ENCODE measurements at places on chromosomes 13 and 19. TPM values are rescaled to one million over a fixed set of nuclear protein-coding genes. Genes with fewer than 3 reads are reported as not detected.
A peak's percentile ranks its signal among the peaks of the same experiment; 100 is the strongest.

DNA sequence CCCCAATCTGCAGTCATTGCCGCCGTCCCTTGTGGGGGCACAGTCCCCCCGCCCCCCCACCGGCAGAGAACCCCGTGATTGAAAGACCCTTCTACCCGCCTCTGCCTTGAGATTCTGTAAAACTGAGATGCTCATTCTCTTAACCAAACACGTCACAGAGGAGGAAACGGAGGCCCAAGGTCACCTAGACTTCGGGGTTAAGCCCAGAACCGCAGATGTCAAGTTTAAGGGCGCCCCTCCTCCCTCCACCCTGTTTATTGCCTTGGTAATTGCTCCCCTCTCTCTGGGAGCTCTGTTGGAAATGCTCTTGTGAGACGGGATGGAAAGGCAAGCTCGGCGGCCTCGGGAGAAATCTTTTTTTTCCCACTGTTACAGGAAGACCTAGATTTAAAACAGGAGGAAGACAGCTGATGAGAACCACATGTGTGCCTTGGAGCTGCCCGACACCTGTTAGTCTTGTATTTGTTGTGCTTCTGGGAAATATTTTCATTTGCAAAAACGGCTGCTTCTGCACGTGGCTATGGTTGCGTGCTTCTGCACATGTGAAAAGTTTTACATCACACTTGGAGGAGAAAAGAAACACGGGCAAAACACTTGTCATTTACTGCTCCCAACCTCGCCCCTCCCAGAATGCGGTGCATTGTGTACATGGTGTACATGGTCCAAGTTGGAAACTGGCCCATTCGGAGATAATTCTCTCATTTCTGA is 1.1 kb upstream of the MED26 start:
- H3K27ac ChIP-seq: peak overlapping the region; percentile 96
- no peak for DNase-seq
- H3K36me3 ChIP-seq: peaks cover 8% of the 10 kb centered on the region
- peak overlapping the region; percentile 95 for H3K4me3 ChIP-seq

DNA sequence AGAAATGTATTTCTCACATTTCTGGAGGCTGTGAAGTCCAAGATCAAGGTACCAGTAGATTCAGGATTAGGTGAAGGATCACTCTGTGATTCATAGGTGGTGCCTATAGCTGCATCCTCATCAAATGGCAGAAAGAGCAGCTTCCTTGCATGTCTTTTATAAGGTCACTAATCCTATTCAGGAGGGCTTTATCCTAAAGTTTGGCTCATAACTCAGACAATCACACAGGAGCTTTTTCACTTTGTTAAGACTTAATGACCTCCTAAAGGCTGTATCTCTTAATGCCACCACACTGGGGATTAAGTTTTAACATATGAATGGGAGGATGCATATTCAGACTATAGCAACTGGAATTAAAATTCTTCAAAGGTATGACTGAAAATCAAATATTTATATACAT is 861.1 kb downstream of the DACH1 start:
- H3K36me3 ChIP-seq: no peaks in the 10 kb centered on the region
- H3K4me1 ChIP-seq: no peaks in the 10 kb centered on the region
- no peak overlapping the region for H3K27ac ChIP-seq
- no peak overlapping the region for H3K4me3 ChIP-seq
- H3K27me3 ChIP-seq: no peaks in the 10 kb centered on the region

DNA sequence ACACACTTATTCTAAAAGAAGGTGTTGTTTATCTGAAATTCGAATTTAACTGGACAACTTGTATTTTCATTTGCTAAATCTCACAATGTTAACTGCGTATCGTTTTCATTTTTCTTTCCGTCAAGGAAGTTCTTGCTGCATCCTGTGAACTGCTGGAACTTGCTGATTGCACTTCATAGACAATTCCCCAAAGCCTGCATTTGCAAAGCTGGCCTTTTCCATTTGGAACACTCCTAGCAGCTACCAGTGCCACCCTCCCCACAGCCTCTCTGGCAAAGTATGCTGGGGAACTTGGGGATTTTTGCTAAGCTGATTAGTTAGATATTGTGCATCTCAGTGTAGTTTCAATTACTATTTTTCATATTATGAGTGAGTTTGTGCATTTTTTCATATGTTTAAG is 20.4 kb upstream of the ARGLU1 start:
- H3K4me1 ChIP-seq: no peaks in the 10 kb centered on the region
- H3K27me3 ChIP-seq: no peaks in the 10 kb centered on the region
- no peak for DNase-seq
- H3K27ac ChIP-seq: no peak overlapping the region

GRCh38 chr13:35675651-35676050 is 199.2 kb upstream of the MAB21L1 start:
- H3K36me3 ChIP-seq: peaks cover 7% of the 10 kb centered on the region
- peak; percentile 50 for DNase-seq
- H3K4me3 ChIP-seq: no peak overlapping the region
- H3K27ac ChIP-seq: no peak overlapping the region

DNA sequence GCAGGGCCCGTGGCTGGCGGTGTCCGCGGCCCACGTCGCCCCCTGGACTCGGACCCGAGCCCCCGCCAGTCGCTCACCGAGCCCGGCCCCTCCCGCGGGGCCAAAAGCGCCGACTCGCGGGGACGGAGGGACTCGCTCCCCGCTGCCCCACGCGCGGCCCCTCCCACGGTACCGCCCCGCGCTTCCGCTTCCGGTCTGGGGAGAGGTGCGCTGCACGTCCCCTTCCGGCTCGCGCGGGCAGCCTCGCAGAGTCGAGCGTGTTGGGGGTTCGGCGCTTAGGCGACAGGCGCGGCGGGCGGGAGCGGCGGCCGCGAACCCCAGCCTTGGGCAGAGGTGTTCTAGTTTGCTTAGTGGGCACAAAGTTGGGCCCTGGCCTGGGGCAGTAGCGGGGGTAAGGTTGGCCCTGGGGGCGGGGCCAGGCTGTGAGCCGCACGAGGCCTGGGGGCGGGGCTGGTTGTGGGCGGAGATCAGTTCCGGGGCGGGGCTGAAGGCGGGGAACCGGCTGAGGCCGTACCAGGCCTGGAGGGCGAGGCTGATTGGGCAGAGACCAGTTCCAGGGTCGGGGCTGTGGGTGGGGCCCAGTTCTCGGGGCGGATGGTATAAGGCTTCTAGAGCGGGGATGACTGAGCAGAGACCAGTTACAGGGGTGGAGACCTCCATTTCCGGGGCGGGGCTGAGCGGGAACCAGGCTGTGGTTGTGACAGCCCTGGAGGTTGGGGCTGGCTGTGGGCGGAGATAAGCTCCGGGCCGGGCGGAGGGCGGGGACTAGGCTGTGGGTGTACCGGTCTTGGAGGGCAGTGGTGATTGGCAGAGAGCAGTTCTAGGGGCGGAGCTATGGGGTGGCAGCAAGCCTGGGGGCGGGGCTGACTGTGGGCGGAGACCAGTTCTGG is at the start of the genes MBD3L1 and ZNF558:
TSS of gene MBD3L1 (plus strand) at position 246 of the 890 bp plus-strand sequence. CDS start 10,302 bp downstream, outside the sequence.
TSS of gene ZNF558 (minus strand) at position 173 of the 890 bp plus-strand sequence. CDS start 9,645 bp downstream, outside the sequence.
- H3K4me3 ChIP-seq: peak within 1 kb of the TSS; percentile 94
- H3K27ac ChIP-seq: peak within 1 kb of the TSS; percentile 98
- no peaks in the 10 kb centered on the region for H3K27me3 ChIP-seq
- DNase-seq: peak; percentile 100
- peaks cover 25% of the 10 kb centered on the region for H3K4me1 ChIP-seq
- H3K36me3 ChIP-seq: no peaks in the 10 kb centered on the region

- H3K27me3 ChIP-seq: no peaks in the 10 kb centered on the region
- no peak overlapping the region for H3K27ac ChIP-seq
- peaks cover 10% of the 10 kb centered on the region for H3K4me1 ChIP-seq
- H3K36me3 ChIP-seq: no peaks in the 10 kb centered on the region
- H3K4me3 ChIP-seq: no peak overlapping the region
- DNase-seq: no peak
Measured at GRCh38 chr13:26589226-26589625, 31.7 kb downstream of the WASF3 start.

- DNase-seq: no peak
- H3K4me3 ChIP-seq: no peak overlapping the region
- no peaks in the 10 kb centered on the region for H3K36me3 ChIP-seq
- no peak overlapping the region for H3K27ac ChIP-seq
Measured at GRCh38 chr13:68234274-68234673, 1004.1 kb upstream of the PCDH9 start.

GRCh38 chr13:44306371-44307192 is 67.0 kb upstream of the SERP2 start:
- DNase-seq: no peak
- H3K36me3 ChIP-seq: no peaks in the 10 kb centered on the region
- peaks cover 98% of the 10 kb centered on the region for H3K4me1 ChIP-seq
- H3K27me3 ChIP-seq: no peaks in the 10 kb centered on the region

DNA sequence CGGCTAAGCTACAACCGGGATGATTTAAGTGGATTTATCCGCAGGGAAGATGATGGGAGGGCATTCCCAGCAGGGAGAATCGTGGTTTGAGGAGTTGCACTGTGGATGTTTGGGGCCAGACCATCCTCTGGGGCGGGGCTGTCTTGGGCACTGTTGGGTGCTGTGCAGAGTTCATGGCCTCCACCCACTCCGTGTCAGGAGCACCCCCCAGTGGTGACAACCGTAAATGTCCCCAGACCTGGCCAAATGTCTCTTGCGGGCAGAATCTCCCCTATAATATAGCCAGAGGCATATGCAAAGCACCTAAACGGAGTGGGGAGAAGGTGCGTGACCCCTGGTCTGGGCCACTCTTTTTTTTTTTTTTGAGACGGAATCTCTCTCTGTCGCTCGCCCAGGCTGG is 40.2 kb downstream of the SMIM24 start:
- H3K4me3 ChIP-seq: no peak overlapping the region
- H3K4me1 ChIP-seq: peaks cover 77% of the 10 kb centered on the region
- no peaks in the 10 kb centered on the region for H3K27me3 ChIP-seq
- no peak for DNase-seq

- no peaks in the 10 kb centered on the region for H3K27me3 ChIP-seq
- no peak overlapping the region for H3K27ac ChIP-seq
- no peak for DNase-seq
- H3K4me3 ChIP-seq: no peak overlapping the region
- no peaks in the 10 kb centered on the region for H3K36me3 ChIP-seq
Measured at GRCh38 chr13:100442095-100442832, 146.3 kb downstream of the GGACT start.

DNA sequence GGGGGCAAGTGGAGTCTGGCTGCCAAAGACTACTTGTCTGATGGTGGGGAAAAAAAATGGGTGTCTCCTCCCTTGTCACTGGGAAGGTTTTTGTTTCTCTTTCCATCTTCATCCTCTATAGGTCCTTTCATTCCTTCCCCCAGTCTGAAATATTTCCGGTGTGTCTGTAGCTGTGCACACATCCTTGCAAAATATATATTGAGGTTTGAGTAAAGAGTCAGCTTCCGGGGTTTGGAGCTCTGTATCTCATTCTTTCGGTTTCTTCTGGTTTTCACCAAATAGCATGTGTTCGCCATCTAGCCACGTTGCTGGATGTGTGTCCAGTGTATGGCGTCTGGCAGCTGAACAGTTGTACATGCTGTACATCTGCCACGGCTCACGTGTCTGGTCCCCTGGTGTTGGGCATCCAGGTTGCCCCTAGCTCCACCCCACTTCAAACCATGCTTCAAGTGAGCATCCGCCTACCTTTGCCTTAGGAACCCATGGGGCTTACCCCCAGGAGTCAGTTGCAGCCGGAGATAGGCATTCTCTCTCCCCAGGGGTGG is 142.2 kb downstream of the SIPA1L3 start:
- H3K4me1 ChIP-seq: no peaks in the 10 kb centered on the region
- DNase-seq: no peak
- no peak overlapping the region for H3K27ac ChIP-seq
- no peaks in the 10 kb centered on the region for H3K27me3 ChIP-seq

CD22 gene
- 2.5 TPM for total RNA-seq

IL17D gene
- total RNA-seq: 6.3 TPM

ZNF296 gene
- total RNA-seq: 0.17 TPM

SPRED3 gene
- total RNA-seq: 0.46 TPM

ARHGAP35 gene
- 93.5 TPM for total RNA-seq

SELENOV gene
- not detected for total RNA-seq
